ENCODE measurements at places on chromosomes 3 and 15.

DNA sequence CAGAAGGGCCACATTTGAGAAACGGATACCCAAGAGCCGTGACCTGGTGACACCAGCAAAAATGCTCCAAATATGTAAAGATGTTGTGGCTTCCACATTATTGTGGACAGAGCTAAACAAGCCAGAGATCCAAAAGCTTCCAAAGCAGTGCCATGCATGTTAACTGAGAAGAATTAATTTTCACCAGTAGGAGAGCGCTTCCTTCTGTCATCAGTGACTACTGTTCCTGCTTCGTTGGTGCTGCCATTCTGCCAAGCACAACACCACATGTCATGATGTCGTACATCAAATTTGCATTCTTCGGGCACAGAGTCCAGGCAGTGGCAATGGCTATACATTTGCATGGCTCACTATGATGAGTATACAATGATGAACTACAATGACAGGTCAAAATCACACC, 19.1 kb upstream of the CHST2 start:
- DNase-seq: no peak

- DNase-seq: no peak
Measured at GRCh38 chr3:112093180-112093522, 7.0 kb downstream of the C3orf52 start.

GRCh38 chr3:143605233-143605950, 242.9 kb downstream of the SLC9A9 start:
- no peak for DNase-seq

- DNase-seq: peak; percentile 42
Measured at GRCh38 chr15:84883916-84884781, at the start of gene SLC28A1. SLC28A1 (plus strand) TSS chr15:84884662; CDS start chr15:84887761, 3,099 bp downstream.

DNA sequence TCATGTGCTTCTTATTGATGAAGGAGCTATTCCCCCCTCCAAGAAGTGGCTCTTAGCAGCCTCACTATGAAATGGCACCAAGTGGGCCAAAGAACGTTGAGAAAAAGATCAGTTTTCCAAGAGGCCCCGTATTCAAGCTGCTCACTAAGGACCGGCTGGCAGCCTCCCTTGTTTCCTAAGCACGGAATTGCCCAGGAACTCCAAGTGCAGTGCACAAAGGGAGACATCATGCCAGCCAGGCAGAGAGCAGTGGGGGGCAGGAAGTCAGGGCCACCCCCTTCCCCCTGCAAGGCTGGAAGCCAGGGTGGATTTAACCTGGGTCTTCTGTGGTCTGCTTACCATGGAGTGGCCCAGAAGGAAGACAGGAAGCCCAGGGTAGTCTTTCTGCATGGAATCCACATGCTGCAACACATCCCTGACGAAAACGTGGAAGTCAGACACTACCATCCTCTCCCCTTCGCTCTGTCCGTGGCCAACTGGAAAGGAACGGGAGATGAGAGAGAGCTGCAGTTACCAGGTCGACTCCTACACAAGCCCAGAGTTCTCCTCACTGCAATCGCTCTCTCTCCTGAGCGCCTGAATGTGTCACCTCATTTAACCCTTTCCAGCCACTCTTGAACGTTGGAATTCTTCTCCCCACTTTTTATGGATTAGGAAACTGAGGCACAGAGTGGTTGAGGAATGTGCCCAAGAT, 49.5 kb downstream of the ABTB1 start:
- no peak for DNase-seq

- DNase-seq: no peak
Measured at GRCh38 chr3:13009132-13009945, 63.9 kb downstream of the IQSEC1 start.

GRCh38 chr15:71093054-71094024, 21.9 kb upstream of the THSD4 start:
- DNase-seq: peak; percentile 93

DNA sequence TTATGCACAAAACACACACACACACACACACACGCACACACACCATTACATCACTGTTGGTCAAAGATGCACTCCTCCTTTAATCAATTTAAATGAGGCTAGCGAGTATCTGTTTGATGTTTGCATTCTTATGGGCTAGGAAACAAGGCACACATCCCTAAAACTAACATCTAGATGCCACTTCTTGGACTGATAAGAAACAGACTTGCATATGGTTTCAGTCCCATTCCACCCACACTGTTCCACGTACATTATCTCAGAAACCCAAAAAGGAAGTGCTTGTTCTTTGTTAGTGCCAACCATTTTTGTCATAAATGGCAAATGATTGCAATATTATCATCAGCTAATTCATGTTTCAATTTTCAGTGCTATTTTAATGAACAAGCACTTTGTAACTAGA, 69.5 kb downstream of the CCR1 start:
- DNase-seq: no peak

- no peak for DNase-seq
Measured at GRCh38 chr15:45234562-45235235, 17.3 kb upstream of the SLC28A2 start.
